ENCODE measurements at places on chromosomes 7 and 10. TPM values are rescaled to one million over a fixed set of nuclear protein-coding genes. Genes with fewer than 3 reads are reported as not detected.

The STK31 gene
- polyA plus RNA-seq, result not detected

The FAM180A gene
- polyA plus RNA-seq, result not detected

The NAMPT gene
- polyA plus RNA-seq, result 108 TPM

The PRR15 gene
- 318 TPM for polyA plus RNA-seq

The NUTM2E gene
- not detected for polyA plus RNA-seq

The CCT6A gene
- polyA plus RNA-seq, result 114 TPM

The HMX2 gene
- not detected for polyA plus RNA-seq

The IDI2 gene
- polyA plus RNA-seq, result not detected

The GRM8 gene
- polyA plus RNA-seq, result 1.9 TPM

The PIP gene
- polyA plus RNA-seq, result not detected

The HTR5A gene
- polyA plus RNA-seq, result not detected

The ITPRID1 gene
- polyA plus RNA-seq, result 0.71 TPM

The NUTM2D gene
- 7.2 TPM for polyA plus RNA-seq

The FOXP2 gene
- polyA plus RNA-seq, result 1.6 TPM

The NPY4R2 gene
- polyA plus RNA-seq, result 1.2 TPM

The ANKRD61 gene
- not detected for polyA plus RNA-seq

The GSTO2 gene
- polyA plus RNA-seq, result 12.2 TPM

The CCDC172 gene
- not detected for polyA plus RNA-seq

The FZD1 gene
- polyA plus RNA-seq, result 1.8 TPM

The INHBA gene
- polyA plus RNA-seq, result 0.23 TPM

The PRKCQ gene
- 3.0 TPM for polyA plus RNA-seq

The TDRD1 gene
- polyA plus RNA-seq, result 0.17 TPM

The ZCCHC24 gene
- 31.2 TPM for polyA plus RNA-seq

The TPST1 gene
- polyA plus RNA-seq, result 0.92 TPM

The MRPS17 gene
- polyA plus RNA-seq, result 17.1 TPM

The EPHA1 gene
- polyA plus RNA-seq, result 0.92 TPM

The NEUROD6 gene
- polyA plus RNA-seq, result not detected

The PTPRE gene
- polyA plus RNA-seq, result 4.2 TPM

The SLC26A5 gene
- not detected for polyA plus RNA-seq

The GJD4 gene
- polyA plus RNA-seq, result not detected

The PTF1A gene
- polyA plus RNA-seq, result not detected

The RNF148 gene
- polyA plus RNA-seq, result not detected

The GTF2IRD1 gene
- polyA plus RNA-seq, result 3.5 TPM

The NUP42 gene
- polyA plus RNA-seq, result 28.9 TPM

The NPTX2 gene
- polyA plus RNA-seq, result 0.23 TPM

The POLR2J3 gene
- polyA plus RNA-seq, result 33.6 TPM

The MACC1 gene
- 2.1 TPM for polyA plus RNA-seq

The LRRD1 gene
- polyA plus RNA-seq, result 0.04 TPM

The SEMA3E gene
- under 0.01 TPM for polyA plus RNA-seq

All from sigmoid colon (tissue), 7 donors.